ENCODE measurements at places on chromosomes 2 and 18. TPM values are rescaled to one million over a fixed set of nuclear protein-coding genes. Genes with fewer than 3 reads are reported as not detected.

DNA sequence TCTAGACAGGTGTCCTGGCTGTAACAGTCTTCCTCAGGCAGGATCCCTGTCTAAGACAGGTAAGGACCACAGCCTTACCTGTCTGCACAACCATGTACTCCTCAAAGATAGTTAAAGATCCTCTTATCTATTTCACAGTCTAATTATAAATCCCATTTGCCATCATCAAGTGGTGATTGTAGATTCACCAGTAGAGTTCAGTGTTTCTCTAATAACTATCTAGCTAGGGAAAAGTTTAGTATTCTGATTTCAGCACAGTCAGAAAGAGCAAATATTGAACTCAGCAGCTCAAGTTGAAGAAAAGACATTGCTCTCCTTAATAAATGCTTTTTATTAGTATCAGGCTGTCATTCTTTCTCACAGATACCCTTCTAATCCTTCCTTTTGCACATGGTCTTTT lies 1305.5 kb upstream of the NXPH2 start:
- no peak overlapping the region for H3K27ac ChIP-seq
- no peaks in the 10 kb centered on the region for H3K4me1 ChIP-seq
- DNase-seq, result no peak
- H3K27me3 ChIP-seq, result no peaks in the 10 kb centered on the region
- no peaks in the 10 kb centered on the region for H3K36me3 ChIP-seq

GRCh38 chr2:156784020-156784701 lies 348.0 kb downstream of the GPD2 start:
- H3K4me1 ChIP-seq, result peaks cover 11% of the 10 kb centered on the region
- H3K36me3 ChIP-seq, result no peaks in the 10 kb centered on the region
- no peak overlapping the region for H3K27ac ChIP-seq
- no peak overlapping the region for H3K4me3 ChIP-seq

- H3K36me3 ChIP-seq, result no peaks in the 10 kb centered on the region
- no peak overlapping the region for H3K27ac ChIP-seq
- H3K27me3 ChIP-seq, result no peaks in the 10 kb centered on the region
- no peaks in the 10 kb centered on the region for H3K4me1 ChIP-seq
Observed at GRCh38 chr2:36469710-36470109, 114.1 kb downstream of the CRIM1 start.

GRCh38 chr2:217838409-217838831 lies 164.4 kb downstream of the TNS1 start:
- no peak overlapping the region for H3K27ac ChIP-seq
- no peaks in the 10 kb centered on the region for H3K27me3 ChIP-seq
- peaks cover 19% of the 10 kb centered on the region for H3K36me3 ChIP-seq
- no peak for DNase-seq

DNA sequence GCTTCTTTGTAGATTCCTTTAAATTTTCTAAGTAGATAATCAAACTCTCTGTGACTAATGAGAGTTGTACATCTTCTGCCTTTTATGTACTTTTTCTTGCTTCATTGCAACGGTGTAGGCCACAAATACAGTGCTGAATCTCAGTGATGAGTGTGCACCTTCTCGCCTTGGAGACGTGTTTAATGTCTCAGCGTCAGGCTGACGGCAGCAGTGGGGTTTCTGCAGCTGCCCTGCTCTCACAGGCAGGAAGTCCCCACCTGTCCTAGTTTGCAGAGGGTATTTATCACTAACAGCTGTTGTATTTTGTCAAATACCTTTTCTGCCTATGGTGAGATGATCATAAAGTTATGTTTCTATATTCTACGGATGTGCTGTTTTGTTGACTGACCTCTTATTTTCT lies 13.3 kb downstream of the AGXT start:
- no peaks in the 10 kb centered on the region for H3K27me3 ChIP-seq
- peaks cover 63% of the 10 kb centered on the region for H3K4me1 ChIP-seq
- no peak overlapping the region for H3K4me3 ChIP-seq
- H3K36me3 ChIP-seq, result peaks cover 8% of the 10 kb centered on the region
- H3K27ac ChIP-seq, result no peak overlapping the region

The IL36B gene
- not detected for total RNA-seq

All from liver (tissue), 10 donors.